Stimulated activated CD8-positive, alpha-beta memory T cell treated with anti-CD3 and anti-CD28 coated beads, Interleukin-4, amount 100 ng/mL, for 4 hours (primary cell): ENCODE measurements at places on chromosomes 11 and 22.

DNA sequence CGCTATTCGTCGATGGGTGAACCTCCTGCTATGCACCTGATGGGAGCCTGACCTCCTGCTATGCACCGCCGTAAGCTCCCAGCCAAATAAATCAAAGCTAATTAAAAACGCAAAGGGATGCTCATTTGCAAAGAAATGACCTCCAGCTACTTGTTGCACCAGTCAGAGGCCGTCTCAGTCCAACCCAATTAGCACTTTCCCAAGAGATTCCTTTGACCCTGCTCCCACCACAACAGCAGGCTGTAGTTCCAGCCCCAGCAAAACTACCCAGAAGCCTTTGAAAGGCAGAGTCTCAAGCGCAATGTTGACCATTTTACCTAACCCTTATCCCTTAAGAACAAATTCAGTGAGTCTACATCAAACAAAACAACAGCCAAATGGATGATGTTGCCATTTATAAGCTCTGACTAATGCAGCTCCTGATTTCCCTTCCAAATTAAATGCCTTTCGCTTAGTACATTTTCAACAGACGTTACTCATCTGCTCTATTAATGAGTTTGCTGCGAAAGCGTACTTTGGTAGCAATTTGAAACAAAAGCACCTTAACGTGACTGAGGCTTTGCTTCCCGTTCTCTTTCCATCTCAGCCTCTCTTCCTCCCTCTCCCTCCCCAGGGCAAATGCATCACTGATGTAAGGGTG lies 17.2 kb upstream of the BSX start:
- DNase-seq, result no peak

DNA sequence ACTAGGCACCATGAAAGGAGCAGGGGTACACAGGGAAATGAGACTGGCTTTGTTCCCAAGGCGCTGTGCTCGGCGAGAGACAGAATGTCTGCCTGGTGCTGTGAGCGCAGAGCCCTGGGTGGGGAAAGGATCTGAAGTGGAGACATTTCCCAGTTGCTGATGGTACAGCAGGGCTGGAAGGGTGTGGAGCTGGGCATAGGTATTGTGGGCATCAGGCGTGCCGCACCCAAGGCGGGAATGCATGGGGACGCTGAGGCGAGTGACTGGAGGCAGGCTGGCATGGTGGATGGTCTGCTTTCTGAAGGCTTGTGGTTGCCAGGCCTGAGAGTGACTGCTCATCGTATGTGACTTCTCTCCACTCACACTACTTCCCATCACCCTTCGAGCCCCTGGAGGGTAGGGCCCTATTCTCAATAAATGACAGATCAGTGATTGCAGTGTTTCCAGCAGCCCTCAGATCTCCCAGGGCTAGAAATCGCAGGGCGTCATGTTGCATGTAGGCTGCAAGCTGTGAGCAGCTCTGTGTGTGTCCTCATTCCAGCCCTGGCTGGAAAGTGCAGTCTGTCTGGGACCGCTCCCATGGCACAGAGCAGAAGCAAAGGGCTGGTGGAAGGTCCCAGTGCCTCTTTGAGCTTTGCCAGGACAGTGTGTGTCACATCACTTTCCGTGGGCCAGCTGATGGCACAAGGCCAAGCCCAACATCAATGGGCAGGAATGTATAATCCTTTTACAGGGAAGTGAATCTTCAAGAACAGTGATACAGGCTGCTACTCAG lies 67.7 kb downstream of the TBC1D22A start:
- no peak for DNase-seq

DNA sequence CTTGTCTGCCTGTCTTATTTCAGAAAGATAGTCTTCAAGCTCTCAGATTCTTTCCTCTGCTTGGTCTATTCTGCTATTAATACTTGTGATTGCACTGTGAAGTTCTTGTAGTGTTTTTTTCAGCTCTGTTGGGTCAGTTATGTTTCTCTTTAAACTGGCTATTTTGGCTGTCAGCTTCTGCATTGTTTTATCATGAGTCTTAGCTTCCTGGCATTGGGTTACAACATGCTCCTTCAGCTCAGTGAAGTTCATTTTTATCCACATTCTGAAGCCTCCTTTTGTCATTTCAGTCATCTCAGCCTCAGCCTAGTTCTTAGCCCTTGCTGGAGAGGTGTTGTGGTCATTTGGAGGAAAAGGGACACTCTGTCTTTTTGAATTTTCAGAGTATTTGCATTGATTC lies 15.5 kb upstream of the DEPDC7 start:
- DNase-seq, result no peak

- no peak for DNase-seq
These were observed 122.6 kb downstream of the ABTB2 start for GRCh38 chr11:34235189-34235588.

GRCh38 chr22:45329530-45329936 lies 19.8 kb downstream of the FAM118A start:
- DNase-seq, result no peak

DNA sequence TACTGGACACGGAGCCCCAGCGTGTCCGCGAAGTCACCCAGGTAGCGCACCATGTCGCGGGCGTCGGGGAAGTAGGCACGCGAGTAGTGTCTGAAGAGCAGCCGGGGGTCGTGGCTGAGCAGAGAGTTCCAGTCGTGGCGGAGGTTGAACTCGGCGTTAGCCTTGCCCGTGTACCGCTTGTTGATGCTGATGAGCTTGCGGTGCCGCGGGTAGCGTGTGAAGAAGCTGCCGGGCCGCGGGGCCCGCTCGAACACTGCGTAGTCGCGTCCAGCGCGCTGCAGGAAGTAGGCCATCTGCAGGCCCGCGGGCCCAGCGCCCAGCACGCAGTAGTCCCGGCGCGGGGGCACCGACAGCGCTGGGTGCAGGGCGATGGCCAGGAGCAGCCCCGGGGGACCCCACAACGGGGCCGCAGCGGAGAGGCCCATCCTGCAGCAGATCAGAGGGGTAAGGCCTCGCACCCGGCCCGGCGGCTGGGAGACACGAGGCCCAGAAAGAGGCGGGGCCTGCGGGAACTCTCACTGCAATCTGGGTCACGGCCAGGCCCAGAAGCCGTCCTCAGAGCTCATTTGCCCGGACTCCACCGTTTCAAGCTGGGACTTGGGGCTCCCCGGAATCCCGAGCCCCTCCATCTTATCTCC lies 723 bp downstream of the FOXRED2 start:
- DNase-seq, result no peak

DNA sequence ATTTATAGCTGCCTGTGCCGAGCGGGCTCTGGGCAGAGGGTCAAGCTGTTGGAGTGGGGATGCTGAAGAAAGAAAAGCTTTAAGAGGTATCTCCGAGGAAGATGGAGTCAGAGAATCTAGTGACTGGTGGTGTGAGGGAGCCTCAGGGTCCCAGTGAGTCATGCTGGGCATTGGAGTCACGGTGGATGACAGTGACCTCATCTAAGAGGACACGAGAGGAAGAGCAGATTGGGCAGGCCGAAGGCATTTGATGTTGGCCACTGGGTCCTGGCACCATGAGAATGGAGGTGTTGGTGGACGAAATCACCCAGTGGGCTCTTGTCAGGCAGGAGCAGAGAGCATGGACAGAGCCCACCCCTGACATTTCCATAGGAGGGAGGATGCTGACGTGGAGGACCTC lies 68.4 kb downstream of the TBC1D22A start:
- DNase-seq, result no peak

DNA sequence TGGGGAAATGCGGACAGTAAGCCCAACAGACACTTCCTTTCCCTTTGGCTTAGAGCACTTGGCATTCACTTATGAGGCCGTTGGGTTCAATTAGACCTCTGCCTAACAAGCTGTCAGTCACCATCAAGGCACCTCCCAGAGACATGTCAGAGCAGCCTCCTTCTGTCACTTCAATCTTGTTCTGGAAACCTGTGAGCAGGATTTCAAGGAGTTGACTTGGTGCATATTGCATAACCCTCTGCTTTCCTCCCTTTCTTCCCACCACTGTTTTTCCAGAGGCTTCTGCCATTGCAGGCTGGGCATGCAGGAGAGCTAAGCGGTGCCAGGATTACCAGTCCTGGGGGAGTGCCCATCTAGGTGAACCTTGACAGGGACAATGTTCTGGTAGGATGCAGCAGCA lies 484.2 kb upstream of the LRRC4C start:
- no peak for DNase-seq

DNA sequence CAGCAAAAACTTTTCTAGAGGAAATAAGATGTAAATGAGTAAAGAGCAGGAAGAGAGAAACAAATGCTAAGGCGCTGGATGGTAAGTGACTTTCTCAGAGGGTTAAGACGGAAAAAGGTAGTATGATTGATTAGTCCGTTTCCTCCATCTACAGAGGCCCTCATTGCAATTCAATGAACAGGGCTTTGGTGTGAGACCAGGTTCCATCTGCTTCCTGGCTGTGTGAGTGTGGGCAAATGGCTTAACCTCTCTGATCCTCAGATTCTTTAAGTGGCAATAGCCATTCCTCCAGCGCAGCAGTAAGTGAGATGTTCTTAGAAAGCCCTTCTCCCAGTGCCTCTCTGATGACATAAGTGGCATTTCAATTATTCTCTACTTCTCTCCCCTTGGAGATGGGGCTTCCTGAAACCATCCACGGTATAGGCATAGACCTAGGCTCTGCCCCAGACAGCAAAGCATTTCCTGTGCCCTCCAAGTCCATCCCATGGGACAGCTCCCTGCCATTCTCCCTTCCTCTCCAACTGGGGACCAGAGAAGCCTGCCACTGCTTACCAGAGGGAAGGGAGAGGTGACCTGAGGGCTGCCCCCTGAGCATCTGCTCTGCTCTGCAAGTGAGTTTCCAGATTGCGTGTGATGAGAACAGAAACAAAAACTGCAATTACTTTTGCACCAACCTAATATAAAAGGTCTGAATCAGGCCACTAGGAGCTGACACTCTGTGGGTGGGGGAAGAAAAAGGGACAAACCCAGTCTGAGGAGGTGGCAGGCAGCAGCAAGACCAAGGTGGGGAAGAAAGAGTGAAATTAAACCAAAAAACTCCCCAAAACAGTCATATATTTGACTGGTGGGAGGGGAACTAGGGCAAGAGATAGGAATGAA lies 12.7 kb upstream of the CD44 start:
- no peak for DNase-seq

- DNase-seq, result no peak
These were observed 9.7 kb downstream of the LRRC10B start for GRCh38 chr11:61518032-61518795.

DNA sequence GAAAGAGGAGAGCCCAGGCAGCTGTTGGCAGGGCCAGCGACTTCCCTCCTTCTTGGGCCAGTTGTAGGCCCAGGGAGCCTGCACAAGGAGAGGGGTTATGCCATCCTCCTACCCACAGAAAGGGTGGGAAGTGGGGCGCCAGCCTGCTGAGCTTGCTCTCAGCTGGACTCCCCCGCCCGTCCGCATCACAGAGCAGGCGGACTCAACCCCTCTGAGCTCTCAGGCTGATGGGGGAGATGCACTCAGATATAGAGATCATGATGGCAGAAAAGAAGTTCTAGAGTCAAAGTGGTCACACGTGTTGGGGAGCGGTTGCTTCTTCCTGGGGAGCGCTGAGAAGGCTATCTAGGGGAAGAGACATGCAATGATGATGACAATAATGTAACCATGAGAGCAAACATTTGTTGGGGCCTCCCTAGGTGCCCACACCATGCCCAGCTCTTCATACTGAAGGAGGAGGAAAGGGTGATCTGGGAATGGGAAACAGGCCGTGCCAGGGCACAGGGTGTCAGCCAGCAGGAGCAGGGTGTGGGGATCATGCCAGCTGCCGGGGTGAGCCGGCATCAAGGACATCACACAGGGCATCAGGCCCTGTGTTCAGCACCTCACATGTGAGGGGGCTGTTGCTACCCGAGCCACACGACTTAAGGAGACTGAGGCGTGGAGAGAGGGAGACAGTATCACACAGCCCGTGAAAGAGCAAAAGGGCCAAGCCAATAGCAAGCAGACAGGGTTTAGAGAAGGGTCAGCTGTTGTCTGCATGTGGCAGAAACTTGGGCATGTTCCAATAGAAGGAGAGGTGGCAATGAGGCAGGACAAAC lies 7.7 kb downstream of the SLC35E4 start:
- DNase-seq, result no peak

- DNase-seq, result no peak
These were observed 1.0 kb upstream of the TANGO2 start for GRCh38 chr22:20019661-20020532.

DNA sequence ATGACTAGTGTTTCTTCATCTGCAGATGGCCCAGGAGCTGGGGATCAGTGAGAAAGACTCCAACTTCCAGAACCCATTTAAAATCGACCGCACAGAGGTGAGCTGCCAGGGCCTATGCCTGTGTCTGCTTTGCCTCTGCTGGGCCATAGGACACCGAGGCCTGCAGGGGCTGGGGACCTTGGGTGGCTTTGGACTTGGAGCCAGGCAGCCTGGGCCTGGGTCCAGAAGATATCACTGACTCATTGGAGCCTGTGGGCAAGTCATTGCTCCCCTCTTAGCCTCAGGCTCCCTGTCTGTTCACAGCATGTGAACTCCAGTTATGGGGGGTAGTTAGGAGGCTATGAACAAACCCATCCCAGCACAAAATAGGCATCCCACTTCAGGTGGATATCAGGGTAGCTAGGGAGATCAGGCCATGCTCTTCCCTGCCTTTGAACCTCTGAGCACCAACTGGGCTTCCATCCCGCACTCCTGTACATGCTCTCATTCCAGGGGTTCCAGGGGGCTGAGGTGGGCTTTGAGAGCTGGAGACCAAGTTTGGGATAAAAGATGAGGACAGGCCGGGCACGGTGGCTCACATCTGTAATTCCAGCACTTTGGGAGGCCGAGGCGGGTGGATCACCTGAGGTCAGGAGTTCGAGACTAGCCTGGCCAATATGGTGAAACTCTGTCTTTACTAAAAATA lies 13.4 kb downstream of the CCDC134 start:
- DNase-seq, result no peak

GRCh38 chr11:14645015-14645912 lies 1.7 kb downstream of the PDE3B start:
- no peak for DNase-seq

- no peak for DNase-seq
These were observed 1.0 kb upstream of the ZNF143 start for GRCh38 chr11:9459667-9460321.

DNA sequence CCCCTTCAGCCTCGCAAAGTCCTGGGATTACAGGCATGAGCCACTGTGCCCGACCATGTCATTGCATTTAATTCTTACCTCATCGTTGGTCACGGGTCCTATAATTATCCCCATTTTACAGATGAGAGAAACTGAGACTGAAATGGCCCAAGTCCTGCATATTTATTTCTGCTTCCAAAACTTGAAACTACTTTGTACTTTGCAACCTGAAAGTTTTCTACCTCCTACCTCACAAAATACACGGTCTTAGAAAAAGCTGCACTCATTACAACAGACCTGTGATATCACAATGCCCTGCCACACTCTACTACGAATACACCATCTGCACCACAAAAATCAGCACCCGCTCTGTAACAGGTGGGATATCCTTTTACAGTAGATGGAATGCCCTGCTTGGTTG lies 189.1 kb downstream of the ADAMTS15 start:
- DNase-seq, result no peak

DNA sequence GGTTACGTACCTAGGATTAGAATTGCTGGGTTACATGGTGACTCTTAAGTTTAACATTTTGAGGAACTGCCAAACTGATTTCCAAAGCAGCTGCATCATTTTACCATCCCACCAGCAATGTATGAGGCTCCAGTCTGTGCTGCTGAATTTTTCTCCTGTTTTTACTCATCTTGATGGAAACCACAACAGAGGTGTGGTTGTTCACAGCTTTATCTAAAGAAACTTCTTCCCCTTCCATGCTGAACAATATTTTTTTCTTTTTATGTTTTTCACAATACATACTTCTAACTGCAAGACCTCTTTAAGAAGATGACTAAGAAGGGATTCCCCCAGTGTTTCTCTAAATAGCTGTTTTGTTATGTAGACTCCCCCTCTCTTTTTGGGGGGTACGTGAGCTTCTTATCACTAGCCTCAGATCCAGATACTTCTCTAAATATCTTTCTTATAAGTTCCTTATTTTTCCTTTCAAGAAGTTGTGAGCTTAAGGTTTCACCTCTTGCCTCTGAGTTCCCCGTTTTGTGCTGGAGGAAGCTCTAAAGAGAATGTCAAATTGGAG lies 24.0 kb downstream of the TCP11L1 start:
- DNase-seq, result no peak
